ENCODE measurements at places on chromosomes 7 and 10. TPM values are rescaled to one million over a fixed set of nuclear protein-coding genes. Genes with fewer than 3 reads are reported as not detected.

CCL24 gene
- 0.53 TPM for total RNA-seq

FAM13C gene
- total RNA-seq: 0.93 TPM

LRRD1 gene
- total RNA-seq: 0.07 TPM

FOXI2 gene
- total RNA-seq: not detected

ANKRD2 gene
- total RNA-seq: 0.27 TPM

UCMA gene
- not detected for total RNA-seq

AQP1 gene
- total RNA-seq: 4.9 TPM

FAM221A gene
- 2.1 TPM for total RNA-seq

PRSS1 gene
- total RNA-seq: not detected

CRCP gene
- 36.6 TPM for total RNA-seq

RPEL1 gene
- total RNA-seq: 0.27 TPM

HOXA1 gene
- total RNA-seq: 0.93 TPM

GNGT1 gene
- total RNA-seq: not detected

CTAGE4 gene
- total RNA-seq: 1.1 TPM

GSTO2 gene
- 0.65 TPM for total RNA-seq

SPDYE5 gene
- under 0.01 TPM for total RNA-seq

VENTX gene
- total RNA-seq: not detected

APBB1IP gene
- total RNA-seq: not detected

All from thoracic aorta endothelial cell (primary cell).